ENCODE measurements at places on chromosomes 16 and 17. TPM values are rescaled to one million over a fixed set of nuclear protein-coding genes. Genes with fewer than 3 reads are reported as not detected.
A peak's percentile ranks its signal among the peaks of the same experiment; 100 is the strongest.

SPNS2 gene
- not detected for total RNA-seq

DNA sequence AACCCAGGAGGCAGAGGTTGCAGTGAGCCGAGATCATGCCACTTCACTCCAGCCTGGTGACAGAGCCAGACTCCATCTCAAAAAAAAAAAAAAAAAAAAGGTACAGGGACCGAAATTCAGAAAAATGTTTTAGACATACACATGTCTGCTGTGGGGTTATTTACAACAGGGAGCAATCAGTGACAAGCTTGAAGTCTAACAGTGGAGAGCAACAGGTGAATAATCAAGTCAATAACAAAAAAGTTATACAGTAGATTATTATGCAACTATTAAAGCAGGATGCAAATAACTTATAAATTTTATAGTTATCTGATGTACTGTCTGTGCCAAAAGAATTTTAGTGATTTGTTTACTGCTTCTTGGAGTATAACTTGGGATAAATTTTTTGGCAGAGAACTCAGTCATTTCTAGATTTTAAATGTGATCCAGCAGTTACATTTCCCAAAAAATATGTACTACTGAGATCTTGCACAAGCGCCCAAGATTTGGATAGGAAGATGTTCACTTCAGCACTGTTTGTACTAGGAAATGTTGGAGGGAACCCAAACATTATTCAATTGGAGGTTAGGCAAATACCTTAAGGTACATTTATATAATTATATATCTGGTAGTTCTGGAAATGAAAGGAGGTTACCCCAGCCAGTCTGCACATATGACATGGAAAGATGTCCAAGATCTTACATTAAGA lies 34.1 kb downstream of the EEF2K start:
- peak overlapping the region; percentile 86 for H3K27ac ChIP-seq
- peaks cover 7% of the 10 kb centered on the region for H3K4me1 ChIP-seq
- DNase-seq, result no peak
- peak overlapping the region; percentile 8 for H3K4me3 ChIP-seq

OVCA2 gene
- 49.8 TPM for total RNA-seq

DNA sequence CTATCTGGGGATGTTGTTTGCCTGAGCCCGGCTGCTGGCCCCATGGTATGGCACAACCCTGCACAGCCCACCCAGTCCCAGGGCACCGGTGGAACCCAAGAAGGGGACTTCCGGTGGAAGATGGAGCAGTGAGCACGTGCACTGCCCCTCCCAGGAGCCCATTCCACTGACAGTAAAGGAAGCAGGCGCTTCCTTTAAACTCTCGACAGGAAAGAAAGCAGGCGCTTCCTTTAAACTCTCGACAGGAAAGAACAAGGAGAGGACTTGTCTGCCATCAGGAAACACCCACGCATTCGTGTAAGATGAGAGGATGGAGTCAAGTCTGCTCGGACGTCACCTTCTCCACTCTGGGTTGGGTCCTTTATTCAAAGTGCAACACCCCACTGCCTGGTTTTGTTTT lies 53.7 kb downstream of the IL21R start:
- peak overlapping the region; percentile 93 for H3K27ac ChIP-seq
- peaks cover 11% of the 10 kb centered on the region for H3K36me3 ChIP-seq
- H3K27me3 ChIP-seq, result no peaks in the 10 kb centered on the region

- H3K27ac ChIP-seq, result no peak overlapping the region
- H3K36me3 ChIP-seq, result no peaks in the 10 kb centered on the region
- peaks cover 12% of the 10 kb centered on the region for H3K27me3 ChIP-seq
- no peaks in the 10 kb centered on the region for H3K4me1 ChIP-seq
Measured at GRCh38 chr16:55386534-55387296, 62.7 kb downstream of the IRX6 start.

DNA sequence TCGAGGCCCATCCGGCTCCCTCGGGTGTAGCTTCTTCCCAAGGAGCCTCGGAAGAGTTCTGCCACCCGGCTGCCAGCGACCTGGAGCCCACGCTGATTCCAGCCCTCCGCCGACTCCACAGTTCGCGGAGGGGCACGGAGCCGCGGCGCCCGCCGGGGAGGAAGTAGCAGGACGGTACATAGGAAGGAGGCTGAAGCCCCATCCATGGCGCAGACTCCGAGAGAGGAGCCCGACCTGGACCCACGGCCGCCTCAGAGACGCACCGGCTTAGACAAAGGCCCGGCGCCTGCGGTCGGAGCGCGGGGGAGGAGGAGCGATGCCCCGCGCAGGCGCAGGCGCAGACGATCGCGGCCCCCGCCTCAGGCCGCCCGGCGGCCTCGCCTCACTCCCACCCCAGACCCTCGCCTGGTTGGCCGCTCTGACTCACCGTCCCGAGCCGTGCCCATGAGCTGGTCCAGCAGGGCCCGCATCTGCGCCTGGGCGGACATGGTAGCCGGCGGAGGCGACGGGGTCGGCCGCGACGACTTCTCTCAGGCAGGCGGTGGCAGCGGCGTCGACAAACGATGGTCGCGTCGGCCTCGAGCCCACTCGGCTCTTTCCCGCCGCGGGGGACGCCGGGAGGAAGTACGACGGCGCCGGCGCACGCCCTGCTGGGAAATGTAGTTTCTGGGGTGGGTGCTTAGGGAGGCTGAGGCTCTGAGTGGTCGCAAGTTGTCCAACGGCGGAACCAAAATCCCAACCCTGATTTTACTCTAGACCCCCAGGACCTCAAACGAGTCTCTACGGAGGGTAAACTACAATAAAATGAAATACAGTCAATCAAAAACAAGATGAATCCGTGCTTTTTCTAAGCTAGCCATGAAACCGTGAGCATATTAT lies at the start of gene LUC7L:
Gene LUC7L, minus strand, starts transcription at position 598 of the 879 bp plus-strand sequence. Its CDS starts 110 bp downstream, at position 488.
- peak within 1 kb of the TSS; percentile 82 for H3K27ac ChIP-seq
- no peaks in the 10 kb centered on the region for H3K27me3 ChIP-seq
- H3K4me1 ChIP-seq, result peaks cover 24% of the 10 kb centered on the region
- DNase-seq, result peak; percentile 91
- H3K36me3 ChIP-seq, result peaks cover 6% of the 10 kb centered on the region

DNA sequence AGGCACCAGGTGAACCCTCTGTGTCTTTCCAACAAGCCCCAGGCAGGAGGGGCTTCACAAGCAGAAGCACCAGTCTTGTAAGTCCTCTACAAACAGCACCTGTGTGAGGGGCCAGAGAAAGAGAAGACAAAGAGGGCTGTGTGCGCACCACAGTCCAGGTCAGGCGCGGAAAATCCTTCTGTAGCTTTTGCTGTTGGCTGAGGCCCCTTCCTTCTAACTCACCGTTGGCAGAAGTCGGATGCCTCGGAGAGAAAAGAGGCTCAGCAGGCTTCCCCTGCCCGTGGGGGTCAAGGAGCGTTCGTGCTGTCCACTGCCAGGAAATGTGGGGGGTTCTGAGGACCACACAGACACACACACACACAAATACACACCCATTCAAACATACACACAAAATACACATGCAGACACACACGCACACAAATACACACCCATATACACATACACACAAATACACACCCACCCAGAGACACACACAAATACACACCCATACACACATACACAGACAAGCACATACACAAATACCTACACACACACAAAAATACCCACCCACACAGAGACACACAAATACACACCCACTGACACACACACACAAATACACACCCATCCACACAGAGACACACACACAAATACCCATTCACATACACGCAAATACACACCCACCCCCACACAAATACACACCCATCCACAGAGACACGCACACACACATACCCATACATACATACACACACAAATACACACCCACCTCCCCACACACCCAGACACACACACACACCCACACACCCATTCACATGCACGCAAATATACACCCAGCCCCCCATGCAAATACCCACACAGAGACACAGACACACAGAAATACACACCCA lies 6.8 kb downstream of the ZG16B start:
- no peak for DNase-seq
- H3K36me3 ChIP-seq, result no peaks in the 10 kb centered on the region
- H3K4me3 ChIP-seq, result no peak overlapping the region
- H3K27me3 ChIP-seq, result no peaks in the 10 kb centered on the region
- H3K4me1 ChIP-seq, result peaks cover 29% of the 10 kb centered on the region

XYLT1 gene
- total RNA-seq, result 26.4 TPM

- peaks cover 30% of the 10 kb centered on the region for H3K36me3 ChIP-seq
- no peak for DNase-seq
Measured at GRCh38 chr17:50693036-50693682, 14.6 kb downstream of the ANKRD40 start.

ABCA9 gene
- 0.12 TPM for total RNA-seq

- no peaks in the 10 kb centered on the region for H3K27me3 ChIP-seq
- no peaks in the 10 kb centered on the region for H3K36me3 ChIP-seq
- DNase-seq, result no peak
Measured at GRCh38 chr17:7026471-7027115, 3.7 kb downstream of the BCL6B start.

- H3K4me1 ChIP-seq, result no peaks in the 10 kb centered on the region
- no peak overlapping the region for H3K27ac ChIP-seq
- H3K27me3 ChIP-seq, result peaks cover 20% of the 10 kb centered on the region
- no peaks in the 10 kb centered on the region for H3K36me3 ChIP-seq
Measured at GRCh38 chr17:56159826-56160380, 6.6 kb downstream of the ANKFN1 start.

THUMPD1 gene
- 39.6 TPM for total RNA-seq

GRCh38 chr16:11079652-11080187 lies 135.4 kb downstream of the CLEC16A start:
- H3K27ac ChIP-seq, result peak overlapping the region; percentile 97
- H3K4me1 ChIP-seq, result peaks cover 57% of the 10 kb centered on the region
- no peaks in the 10 kb centered on the region for H3K27me3 ChIP-seq
- H3K36me3 ChIP-seq, result peaks cover 12% of the 10 kb centered on the region
- peak overlapping the region; percentile 67 for H3K4me3 ChIP-seq

GRCh38 chr17:60832151-60832585 lies 154.5 kb downstream of the BCAS3 start:
- DNase-seq, result no peak
- no peaks in the 10 kb centered on the region for H3K4me1 ChIP-seq
- H3K36me3 ChIP-seq, result no peaks in the 10 kb centered on the region
- no peak overlapping the region for H3K4me3 ChIP-seq
- no peak overlapping the region for H3K27ac ChIP-seq

DNA sequence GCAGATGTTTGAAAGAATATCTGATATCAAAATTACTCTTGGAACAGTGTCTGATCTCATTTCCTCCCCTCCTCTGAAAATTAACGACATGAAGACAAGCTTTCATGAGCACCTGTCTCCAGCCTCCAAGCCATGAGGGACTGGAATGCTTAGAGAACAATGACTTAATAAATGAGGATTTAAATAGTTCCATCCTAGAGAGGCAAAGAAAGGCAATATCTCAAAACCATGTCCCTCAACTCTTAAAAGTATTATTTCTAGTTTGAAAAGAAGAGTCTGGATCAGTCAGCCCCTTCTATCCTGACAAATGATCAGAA lies 137.5 kb downstream of the ANKFN1 start:
- peak overlapping the region; percentile 0 for H3K4me3 ChIP-seq
- DNase-seq, result no peak
- no peaks in the 10 kb centered on the region for H3K36me3 ChIP-seq
- no peak overlapping the region for H3K27ac ChIP-seq
- H3K27me3 ChIP-seq, result no peaks in the 10 kb centered on the region
- H3K4me1 ChIP-seq, result peaks cover 4% of the 10 kb centered on the region

- no peaks in the 10 kb centered on the region for H3K36me3 ChIP-seq
- H3K4me1 ChIP-seq, result no peaks in the 10 kb centered on the region
- H3K27ac ChIP-seq, result no peak overlapping the region
- H3K4me3 ChIP-seq, result no peak overlapping the region
- DNase-seq, result no peak
- no peaks in the 10 kb centered on the region for H3K27me3 ChIP-seq
Measured at GRCh38 chr17:71777048-71777640, 343.7 kb upstream of the SOX9 start.

STX8 gene
- 65.2 TPM for total RNA-seq

DNA sequence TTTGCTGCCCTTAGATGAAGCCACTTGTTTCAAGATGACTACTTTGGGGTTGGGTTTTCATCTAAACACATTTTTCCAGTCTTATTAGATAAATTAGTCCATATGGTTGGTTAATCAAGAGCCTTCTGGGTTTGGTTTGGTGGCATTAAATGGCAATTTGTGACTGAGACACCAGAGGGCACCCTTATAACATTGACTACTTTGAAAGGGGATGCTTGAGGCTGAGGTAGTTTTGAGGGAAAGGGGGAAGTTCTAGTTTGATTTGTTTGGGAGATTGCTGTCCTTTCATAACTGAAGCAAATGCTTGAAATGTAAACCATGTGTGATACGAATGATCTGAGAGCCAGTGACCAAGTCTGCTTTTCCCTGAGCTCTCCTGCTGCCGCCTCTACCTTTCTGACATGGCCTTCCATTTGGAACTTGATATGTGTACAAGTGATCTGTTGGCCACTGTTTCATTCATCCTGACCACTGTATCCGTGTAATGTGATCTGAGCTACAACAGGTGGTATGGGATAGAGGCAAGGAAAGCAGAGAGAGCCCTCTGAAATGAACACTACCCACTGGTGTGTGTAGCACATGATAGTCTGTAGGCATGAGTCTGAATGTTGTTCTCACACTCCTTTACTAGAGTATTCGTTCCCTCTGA lies 5.8 kb upstream of the RARA start:
- H3K36me3 ChIP-seq, result peaks cover 17% of the 10 kb centered on the region
- no peak overlapping the region for H3K27ac ChIP-seq
- H3K4me1 ChIP-seq, result peaks cover 14% of the 10 kb centered on the region
- no peak for DNase-seq
- no peak overlapping the region for H3K4me3 ChIP-seq

MYH11 gene
- total RNA-seq, result not detected

DNA sequence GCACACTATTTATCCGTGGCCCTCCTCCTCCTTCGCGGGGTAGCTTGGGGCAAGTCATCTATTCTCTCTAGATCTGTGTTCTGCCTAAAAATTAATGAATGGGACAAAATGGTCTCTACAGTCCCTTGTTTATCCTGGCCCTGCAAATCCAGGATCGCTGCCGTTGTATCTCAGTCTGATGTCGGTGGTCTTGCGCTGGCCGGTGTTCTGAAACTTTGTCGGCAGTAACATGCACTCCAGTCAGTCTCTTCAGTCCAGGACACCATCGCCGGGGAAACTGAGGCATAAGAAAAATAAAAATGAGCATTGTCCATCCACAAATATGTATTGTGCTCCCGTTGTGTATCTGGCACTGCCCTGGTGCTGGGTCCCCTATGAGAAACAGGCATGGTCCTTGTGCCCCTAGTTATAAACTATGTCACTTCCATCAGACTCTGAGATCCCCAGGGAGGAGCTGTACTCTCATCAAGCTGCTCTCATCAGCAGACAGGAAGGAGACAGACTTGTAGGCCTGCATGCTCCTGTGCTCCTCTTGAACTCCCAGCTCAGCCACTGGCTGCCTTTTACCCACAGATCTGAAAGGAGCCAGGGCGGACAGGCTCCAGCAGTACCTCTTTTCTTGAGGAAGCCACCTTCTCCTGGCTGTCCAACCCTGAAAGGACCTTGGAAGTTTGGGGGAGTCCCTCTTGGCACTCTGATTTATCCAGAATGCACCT lies 13.7 kb upstream of the CA4 start:
- H3K36me3 ChIP-seq, result no peaks in the 10 kb centered on the region
- peak; percentile 38 for DNase-seq
- H3K27ac ChIP-seq, result no peak overlapping the region
- peak overlapping the region; percentile 96 for H3K4me3 ChIP-seq

NPW gene
- total RNA-seq, result 1.5 TPM

NPTX1 gene
- 0.38 TPM for total RNA-seq

- no peak overlapping the region for H3K27ac ChIP-seq
- no peak overlapping the region for H3K4me3 ChIP-seq
- no peak for DNase-seq
- no peaks in the 10 kb centered on the region for H3K36me3 ChIP-seq
Measured at GRCh38 chr16:83315271-83315670, 492.5 kb upstream of the HSBP1 start.
